ENCODE measurements at places on chromosomes 12 and 14. TPM values are rescaled to one million over a fixed set of nuclear protein-coding genes. Genes with fewer than 3 reads are reported as not detected.

The PZP gene
- total RNA-seq = 1.6 TPM

The ANO4 gene
- total RNA-seq = 0.76 TPM

The MUCL1 gene
- not detected for total RNA-seq

The INF2 gene
- total RNA-seq = 60.6 TPM

The RACGAP1 gene
- 29.2 TPM for total RNA-seq

The TOMM20L gene
- not detected for total RNA-seq

The OTUB2 gene
- 3.7 TPM for total RNA-seq

The AKAP3 gene
- total RNA-seq = 1.8 TPM

The ATF7 gene
- 22.5 TPM for total RNA-seq

The CMA1 gene
- not detected for total RNA-seq

The TMCC3 gene
- total RNA-seq = 23.3 TPM

The SIRT4 gene
- total RNA-seq = 6.3 TPM

The SCNN1A gene
- 131 TPM for total RNA-seq

The RASAL1 gene
- total RNA-seq = 15.1 TPM

The ADCY4 gene
- 29.7 TPM for total RNA-seq

The DNAH10 gene
- total RNA-seq = 1.3 TPM

The GNG2 gene
- 53.6 TPM for total RNA-seq

The EPS8 gene
- 75.7 TPM for total RNA-seq

The TSPAN11 gene
- 6.2 TPM for total RNA-seq

The KRT85 gene
- total RNA-seq = not detected

The FBRSL1 gene
- 18.7 TPM for total RNA-seq

The RABGGTA gene
- 18.9 TPM for total RNA-seq

The STON2 gene
- total RNA-seq = 93.1 TPM

The RFX4 gene
- not detected for total RNA-seq

The GUCY2C gene
- total RNA-seq = not detected

The SDSL gene
- total RNA-seq = 8.3 TPM

Data from metanephros (tissue), 2 donors.